ENCODE measurements at places on chromosomes 16 and 17.

- DNase-seq = no peak
Measured at GRCh38 chr17:80224683-80225082, 4.5 kb downstream of the SLC26A11 start.

DNA sequence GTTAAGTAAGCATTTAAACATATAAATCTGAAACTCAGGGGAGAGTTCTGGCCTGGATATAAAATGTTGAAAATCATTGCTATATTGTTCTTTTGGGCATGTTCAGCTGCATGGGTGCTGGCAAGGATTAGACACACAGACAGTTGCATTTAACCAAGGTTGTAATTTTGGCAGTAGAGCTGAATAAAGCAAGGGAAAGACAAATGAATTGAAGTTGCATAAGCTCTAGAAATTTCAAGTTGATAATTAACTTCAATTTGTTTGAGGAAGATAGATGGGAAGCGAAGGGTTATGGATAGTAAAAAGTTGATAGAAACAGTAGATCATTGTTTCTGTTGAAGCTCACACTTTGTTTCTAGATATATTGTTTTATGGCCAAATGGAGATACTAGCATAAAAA lies 97.2 kb upstream of the KCNJ18 start:
- DNase-seq = no peak

GRCh38 chr17:77763023-77763422 lies 195.5 kb upstream of the TNRC6C start:
- no peak for DNase-seq

GRCh38 chr17:78173097-78173715 lies 4.8 kb downstream of the SYNGR2 start:
- no peak for DNase-seq

DNA sequence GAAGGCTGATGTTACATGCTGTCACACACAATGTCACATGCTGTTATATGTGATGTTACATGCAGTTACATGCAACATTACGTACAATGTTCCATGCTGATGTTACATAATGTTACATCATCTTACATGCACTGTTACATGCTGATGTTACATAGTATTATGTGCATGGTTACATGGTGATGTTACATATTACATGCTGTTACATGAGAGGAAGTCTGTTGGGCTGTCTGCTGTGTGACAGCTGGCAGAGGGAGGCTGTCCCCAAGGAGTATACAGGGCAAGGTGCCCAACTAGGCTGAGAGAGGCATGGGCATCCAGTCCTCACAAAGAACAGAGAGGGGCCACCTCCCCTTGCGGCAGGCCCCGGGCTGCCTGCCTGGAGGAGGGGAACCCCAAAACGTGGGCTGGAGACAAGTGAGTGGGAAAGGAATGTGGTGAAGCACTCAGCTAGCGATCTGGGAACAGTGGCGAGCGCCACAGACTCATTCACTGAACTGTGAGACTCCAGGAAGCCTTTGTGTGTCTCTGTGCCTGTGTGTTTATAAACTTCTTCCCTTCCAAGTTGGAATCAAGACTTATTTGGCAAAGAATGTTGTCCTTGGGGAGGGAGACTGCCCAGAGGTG lies 30.6 kb downstream of the TMEM92 start:
- DNase-seq = no peak

- DNase-seq = no peak
Measured at GRCh38 chr17:48597778-48598631, 4.4 kb upstream of the HOXB5 start.

DNA sequence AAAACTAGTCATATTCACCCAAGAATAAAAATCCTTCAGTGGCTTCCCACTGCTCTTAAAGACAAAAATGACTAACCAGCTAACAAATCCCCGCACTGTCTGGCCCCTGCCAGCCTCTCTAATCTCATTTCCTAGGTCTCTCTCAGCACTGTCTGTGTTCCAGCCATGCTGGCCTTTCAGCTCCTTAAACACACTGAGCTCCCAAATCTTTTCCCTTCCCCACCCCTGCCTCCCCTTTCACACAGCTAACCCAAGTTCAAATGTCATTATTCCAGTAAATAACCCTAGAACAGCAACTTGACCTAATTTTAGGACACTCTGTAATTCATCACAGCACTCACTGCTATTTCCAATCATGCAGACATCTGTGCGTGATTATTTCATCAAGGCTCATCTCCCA lies 7.8 kb downstream of the SHCBP1 start:
- DNase-seq = no peak

DNA sequence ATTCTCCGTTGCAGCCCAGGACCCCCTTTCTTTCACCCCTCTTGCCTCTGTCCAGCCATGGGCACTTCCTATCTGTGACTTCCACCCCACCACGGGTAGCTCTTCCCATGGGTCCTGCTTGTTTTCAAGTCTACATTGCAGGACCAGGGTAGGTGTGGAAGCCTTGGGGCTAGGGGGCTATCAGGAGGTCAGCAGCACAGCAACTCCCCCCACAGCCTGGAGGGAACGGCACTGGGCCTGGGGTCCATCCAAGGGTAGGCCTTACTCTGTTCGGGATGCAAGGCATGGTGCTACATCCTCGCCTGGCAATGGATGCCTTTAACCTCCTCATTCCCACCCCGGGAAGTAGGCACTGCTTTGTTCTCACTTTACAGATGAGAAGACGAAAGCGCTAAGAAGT lies 109.3 kb downstream of the IRX5 start:
- no peak for DNase-seq

DNA sequence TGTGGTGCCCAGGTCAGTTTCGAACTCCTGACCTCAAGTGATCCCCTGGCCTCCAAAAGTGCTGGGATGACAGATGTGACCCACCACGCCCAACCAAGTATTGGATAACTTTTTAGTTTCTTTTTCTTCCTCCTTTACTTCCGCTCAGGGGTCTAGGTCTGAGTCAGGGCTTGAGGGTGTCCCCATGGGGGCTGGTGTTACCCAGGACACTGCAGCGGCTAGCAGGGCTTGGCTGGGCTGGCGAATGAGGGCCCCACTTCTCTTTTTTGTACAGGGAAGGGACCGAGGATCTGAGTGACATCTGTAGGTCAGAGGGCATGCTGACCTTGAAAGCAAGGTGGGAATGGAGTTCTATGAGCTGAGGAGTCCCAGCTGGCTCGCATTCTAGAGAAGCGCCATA lies 24.9 kb downstream of the RAB11FIP3 start:
- DNase-seq = no peak

- no peak for DNase-seq
Measured at GRCh38 chr16:49491106-49491670, 117.6 kb downstream of the C16orf78 start.

GRCh38 chr16:75927810-75928209 lies 201.5 kb upstream of the CPHXL start:
- no peak for DNase-seq

- DNase-seq = no peak
Measured at GRCh38 chr17:49926886-49927285, 42.1 kb upstream of the DLX4 start.

GRCh38 chr16:85514295-85514597 lies 98.9 kb upstream of the GSE1 start:
- no peak for DNase-seq

GRCh38 chr16:20851601-20852000 lies 45.3 kb downstream of the REXO5 start:
- DNase-seq = no peak

DNA sequence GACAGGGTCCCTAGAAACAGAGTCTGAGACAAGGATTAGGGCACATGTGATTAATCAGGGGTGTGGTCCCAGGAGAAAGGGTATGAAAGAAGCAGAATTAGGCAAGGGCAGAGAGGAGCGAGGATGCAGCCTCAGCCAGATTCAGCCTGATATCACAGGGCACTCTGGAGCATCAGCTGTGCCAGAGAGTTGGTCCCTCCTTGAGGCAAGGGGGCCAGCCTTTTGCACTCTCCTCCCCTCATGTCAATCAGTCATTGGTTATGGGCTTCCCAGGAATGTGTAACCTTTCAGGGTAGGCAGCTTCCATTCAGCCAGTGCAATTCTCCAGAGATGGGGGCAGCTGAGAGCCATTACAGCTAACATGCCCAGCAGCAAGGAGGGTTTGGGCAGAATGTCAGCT lies 152.6 kb upstream of the LHX1 start:
- no peak for DNase-seq

GRCh38 chr17:51169340-51169739 lies 3.1 kb downstream of the NME2 start:
- no peak for DNase-seq

GRCh38 chr17:41449008-41449407 lies 8.2 kb upstream of the KRT38 start:
- DNase-seq = no peak

- DNase-seq = no peak
Measured at GRCh38 chr16:85271198-85271597, 158.9 kb upstream of the CIBAR2 start.

DNA sequence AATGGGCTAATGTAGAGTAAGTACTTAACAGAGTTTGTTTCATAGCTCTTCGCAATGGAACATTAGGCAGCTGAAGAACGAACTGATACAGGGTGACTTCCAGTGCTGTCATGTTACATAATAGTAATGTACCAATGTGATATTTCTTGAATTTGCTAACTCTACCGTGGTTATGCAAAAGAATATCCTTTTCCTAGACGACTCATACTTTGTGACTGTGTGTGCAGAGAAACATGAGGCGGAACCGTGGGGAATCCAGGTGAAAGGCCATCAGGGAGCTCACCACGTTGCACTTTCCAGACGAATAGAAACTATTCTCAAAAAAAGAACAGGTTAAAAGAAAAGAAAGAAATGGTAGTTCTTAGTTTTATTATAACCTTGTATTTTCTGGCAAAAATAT lies 13.2 kb downstream of the NOB1 start:
- DNase-seq = no peak
